Activated CD4-positive, alpha-beta T cell treated with anti-CD3 and anti-CD28 coated beads, Interleukin-2, amount 50 U/mL, for 24 hours (primary cell): ENCODE measurements at places on chromosomes 6 and 20.

DNA sequence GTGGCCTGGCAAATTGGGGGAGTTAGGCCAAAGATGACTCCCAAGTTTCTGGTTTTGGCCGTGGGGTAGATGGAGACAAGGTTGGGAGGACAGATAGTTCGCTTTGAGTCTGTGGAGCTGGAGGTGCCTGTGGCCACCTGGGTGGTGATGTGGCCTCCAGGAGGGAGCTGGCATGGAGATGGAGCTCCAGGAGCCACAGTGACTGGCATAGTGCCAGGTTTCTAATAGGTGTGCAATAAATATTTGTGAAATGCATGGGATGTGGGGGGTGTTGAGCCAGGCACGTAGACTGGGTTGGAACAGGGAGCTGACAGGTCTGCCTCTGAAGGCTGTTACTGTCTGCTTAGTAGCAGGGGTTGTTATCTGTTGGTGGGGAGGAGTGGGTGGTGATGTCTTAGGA lies 102.7 kb downstream of the PAX1 start:
- no peak for DNase-seq

- DNase-seq: no peak
Measured at GRCh38 chr6:45724511-45724910, 291.1 kb downstream of the CLIC5 start.

GRCh38 chr6:1558388-1558787 lies 51.3 kb upstream of the FOXC1 start:
- no peak for DNase-seq

DNA sequence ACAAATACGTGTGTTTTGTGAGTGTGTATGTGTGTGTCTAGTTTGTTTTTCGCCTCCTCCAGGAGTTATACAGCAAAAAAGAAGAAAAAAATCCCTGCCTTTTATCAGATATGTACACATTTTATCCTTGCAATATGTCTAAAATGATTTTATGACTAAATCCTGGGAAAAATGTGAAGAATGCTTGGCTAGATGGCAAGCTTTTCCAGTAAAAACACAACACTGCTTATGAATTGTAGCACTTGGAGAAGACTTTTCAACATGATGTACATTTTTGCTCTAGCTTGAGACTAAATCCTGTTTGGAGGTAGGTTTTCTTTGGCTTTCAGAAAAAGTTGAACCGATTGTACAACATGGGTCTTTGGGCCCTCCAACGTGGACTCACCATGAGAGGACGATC lies 160.2 kb downstream of the GMPR start:
- no peak for DNase-seq

DNA sequence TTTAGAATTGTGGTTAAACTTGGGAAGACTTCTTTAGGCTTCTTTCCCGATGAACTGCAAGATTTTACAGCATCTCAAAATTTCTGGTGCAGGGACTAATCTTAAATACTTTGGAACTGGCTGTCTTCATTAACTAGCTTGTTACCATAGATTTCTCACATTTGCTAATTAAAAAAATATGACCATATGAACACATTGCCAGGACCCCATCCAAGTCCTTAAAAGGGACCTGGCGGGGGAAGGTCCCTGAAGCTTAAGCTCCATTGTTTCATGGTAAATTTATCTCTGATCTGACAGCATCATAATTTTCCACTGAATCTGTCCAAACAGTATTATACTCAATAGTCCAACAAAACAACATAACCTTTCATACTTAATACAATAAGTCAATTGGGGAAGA lies 517.8 kb upstream of the FLRT3 start:
- DNase-seq: no peak

DNA sequence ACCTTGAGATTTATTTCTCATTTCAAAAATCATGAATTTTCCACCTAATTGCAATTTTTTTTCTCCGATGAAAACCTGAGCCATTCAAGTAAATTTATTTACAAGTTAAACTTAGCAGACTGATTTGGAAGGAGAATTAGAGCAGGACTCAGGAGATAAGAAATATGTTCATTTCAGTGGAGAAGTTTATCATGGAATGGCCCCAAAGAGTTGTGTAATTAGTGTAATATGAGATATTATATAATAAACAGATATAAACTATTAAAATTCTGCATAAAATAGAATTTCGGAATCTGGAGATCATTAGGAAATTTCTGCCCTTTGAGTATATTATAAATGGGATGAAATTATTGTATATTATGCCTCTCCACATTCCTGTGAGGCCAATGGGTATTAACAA lies 596.8 kb downstream of the QKI start:
- DNase-seq: no peak

DNA sequence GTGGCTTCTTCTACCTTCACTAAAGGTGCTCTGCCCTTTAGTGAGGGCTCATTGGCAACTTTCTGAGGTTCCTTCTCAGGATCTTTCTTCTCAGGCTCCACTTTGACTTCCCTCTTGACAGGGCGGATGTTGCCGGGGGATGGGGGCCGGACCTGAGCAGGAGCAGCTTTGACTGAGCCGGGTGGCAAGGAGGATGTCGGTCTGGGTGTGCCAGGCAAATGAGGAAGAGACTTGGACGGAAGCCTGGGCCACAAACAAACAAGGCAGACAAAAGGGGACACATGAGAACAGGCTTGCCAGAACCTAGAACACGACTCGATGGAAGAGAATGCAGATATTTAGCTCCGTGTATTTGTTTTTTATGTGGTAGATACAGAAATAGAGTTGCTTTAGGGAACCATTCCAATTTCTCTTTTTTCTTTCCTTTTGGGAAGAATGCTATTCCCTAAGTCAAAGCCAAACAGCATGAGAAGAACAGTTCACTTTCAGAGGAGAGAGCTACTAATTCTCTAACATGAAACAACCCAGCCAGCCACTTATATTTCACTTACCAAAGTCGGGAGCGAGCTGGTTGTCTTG lies 76.2 kb upstream of the BCLAF1 start:
- DNase-seq: no peak

DNA sequence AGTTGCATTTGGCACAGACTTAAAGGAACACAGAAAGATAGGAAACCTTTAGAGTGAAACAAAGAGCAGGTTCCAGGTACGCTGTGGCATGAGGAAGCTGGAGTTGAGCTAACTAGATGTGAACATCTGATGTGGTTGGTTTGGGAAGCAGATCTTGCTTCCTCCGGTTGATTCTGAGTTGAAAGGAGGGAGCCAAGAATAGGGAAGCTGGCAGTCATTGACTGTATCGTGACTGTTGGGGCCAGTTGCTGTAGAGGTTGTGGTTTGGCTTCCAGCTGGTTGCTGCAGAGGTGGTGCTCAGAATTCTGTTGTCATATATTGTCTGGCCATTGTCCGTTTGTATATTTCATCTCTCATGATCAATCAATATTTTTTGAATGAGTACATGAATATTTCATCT lies 325.9 kb downstream of the PLCB1 start:
- DNase-seq: no peak

DNA sequence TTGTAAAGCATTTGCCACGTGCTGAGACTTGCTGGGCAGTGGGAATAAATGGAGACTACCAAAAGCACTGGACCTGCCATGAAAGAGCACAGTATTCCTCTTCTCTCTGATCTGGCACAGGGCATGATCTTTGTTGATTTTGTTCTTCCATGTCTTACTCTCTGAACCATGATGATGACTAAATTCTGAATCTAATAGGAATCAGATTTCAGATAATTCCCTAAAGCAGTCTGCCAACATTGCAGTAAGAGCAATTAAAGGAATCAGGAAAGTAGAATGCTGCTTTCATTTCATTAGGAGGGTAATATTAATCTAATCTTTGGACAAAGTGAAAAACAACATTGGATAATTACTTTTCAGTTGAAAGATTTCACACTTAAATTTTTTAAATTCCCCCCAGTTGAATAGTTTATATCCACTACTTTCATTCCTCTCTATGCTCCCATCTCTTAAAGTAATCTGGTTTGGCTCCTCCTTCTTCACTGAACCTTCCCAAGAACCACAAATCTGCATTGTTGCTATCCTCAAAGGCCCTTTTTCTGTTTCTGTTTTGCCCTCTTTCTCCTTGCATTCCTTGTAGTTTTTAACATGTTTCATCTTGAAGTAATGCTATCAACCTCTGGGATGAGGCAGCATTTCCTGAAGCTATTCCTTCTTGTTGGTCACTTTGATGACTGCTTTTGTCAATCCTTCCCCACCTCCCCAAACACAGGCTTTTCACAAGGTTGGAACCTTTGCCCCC lies 243.2 kb upstream of the TENT5A start:
- DNase-seq: no peak

DNA sequence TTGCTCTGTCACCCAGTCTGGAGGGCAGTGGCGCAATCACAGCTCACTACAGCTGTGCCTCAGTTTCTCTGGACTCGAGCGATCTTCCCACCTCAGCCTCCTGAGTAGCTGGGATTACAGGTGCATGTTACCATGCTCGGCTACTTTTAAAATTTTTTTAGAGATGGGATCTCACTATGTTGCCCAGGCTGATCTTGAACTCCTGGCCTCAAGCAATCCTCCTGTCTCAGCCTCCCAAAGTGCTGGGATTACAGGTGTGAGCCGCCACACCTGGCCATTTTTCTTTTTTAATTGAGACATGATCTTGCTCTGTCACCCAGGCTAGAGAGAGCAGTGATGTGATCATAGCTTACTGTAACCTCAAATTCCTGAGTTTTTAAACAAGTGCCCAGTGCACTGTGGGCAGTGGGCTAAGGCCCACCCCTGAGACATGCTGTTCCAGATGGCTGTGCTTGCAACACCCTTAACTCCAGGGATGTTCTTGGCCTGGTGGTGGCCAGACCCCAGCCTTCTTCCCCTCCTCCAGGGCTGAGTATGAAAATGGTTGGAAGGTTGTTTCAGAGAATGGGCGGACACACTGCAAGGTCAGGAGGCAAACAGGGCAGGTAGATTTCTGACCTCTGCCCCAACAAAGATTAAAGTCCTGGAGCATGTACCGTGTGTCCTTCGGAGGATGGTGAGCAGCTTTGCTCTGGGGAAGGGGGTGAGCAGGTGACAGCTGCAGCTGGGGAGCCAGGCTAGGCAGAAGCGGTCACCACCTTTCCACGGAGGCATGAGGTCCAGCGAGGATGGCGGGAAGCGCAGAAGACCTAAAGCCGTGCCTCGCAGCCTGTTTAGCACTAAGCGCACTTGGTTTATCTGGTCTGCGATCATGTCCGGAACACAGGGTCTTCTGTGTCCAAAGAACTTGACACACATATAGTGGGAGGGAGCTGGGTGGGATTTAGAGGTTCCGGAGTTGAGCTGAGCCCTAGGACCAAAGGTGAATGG lies 1.4 kb upstream of the FAM83C start:
- DNase-seq: no peak

DNA sequence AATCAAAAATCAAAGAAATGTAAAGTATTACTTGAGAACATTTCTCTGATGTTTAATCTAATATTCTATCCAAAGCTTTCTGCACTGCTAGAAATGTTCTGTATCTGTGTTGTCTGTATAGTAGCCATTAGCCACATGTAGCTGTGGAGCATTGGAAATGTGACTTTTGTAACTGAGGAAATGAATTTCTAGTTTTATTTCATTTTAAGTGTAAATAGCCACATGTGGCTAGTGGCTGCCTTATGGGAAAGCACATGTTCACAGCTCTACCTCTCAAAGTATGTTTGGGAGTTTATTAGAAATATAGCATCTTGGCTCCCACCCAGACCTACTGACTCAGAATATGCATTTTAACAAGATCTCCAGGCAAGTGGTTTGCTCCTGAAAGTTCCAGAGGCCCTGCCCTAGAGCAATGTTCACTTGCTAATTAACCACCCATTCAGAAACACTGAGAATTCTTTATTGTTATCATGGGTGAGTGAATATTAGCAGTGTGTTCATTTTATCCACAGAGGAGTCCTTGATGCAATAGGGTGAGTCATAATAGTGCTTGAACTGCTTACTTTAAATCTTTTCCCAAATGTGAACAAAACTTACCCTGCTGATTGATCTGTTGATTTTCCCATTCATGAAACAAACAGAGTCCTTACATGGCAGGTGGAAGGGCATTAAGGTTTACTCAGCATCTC lies 282.7 kb downstream of the PLCB1 start:
- no peak for DNase-seq

- no peak for DNase-seq
Measured at GRCh38 chr6:74137911-74138310, 441.9 kb downstream of the CD109 start.

DNA sequence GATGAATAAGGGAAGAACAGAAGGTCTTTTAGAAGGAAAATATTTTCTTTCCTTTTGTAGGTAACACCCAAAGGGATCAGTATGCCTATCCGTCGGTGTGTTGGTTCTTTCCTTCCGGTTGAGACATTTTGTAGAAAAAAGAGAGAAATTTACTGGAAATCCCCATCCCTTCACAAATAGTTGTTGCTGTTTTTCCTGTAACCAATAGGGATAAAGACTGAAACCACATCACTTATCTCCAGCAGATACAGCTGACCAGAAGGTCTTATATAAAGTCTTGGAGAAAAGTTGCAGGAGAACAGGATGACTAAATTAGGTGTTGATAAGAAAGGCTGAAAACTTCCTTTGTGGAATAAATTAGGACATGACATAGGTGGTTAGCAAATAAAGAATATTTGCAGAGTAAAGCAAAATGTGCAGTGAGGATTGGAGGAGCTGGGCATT lies 14.8 kb upstream of the HLA-DRB1 start:
- no peak for DNase-seq

DNA sequence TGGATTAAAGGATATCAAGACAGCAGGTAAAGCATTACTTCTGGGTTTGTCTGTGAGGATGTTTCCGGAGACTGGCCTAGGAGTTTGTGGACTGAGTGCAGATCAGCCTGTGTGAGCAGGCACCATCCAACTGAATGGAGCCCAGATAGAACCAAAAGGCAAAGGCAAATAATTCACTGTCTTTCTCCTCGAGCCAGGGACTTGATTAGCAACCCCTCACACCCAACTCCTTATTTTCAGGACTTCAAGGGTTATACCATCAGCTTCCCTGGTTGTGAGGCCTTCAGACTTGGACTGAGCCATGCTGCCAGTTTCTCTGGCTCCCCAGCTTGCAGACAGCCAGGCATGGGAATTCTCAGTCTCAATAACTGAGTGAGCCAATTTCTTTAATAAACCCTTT lies 19.3 kb downstream of the PSMB1 start:
- DNase-seq: no peak

- DNase-seq: no peak
Measured at GRCh38 chr6:125077453-125077852, 76.1 kb upstream of the TPD52L1 start.

- DNase-seq: no peak
Measured at GRCh38 chr6:44943541-44943940, 384.6 kb upstream of the RUNX2 start.

- DNase-seq: no peak
Measured at GRCh38 chr20:22768266-22769178, 184.2 kb upstream of the FOXA2 start.

DNA sequence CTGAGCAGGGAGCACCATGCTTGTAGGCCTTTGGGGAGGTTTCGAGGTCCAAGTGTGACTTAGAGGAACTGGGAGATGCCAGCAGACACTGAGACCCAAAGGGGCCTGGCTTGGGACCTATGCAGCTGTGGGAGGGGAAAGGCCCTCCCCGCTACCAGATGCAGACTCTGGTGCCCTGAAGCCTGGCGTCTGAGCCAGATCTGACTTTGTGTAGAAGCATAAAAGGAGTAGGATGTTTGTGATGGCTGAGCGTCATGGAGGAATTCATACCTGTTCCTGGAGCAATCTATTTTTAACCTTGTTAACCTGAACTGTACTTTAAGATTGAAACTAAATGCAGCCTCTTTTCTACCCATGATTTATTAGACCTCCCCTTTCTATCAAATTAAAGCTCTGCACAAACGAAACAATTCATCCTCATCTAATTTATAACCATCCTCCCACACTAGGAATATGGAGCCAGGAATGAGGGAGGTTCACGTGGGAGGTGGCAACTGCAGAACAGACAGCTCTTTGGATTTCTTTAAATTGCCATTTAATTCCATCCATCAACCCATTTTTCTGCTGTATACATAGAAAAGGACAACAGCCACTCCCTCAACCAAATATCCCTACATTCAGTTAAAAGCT lies 172.6 kb upstream of the AGPAT4 start:
- DNase-seq: no peak

GRCh38 chr6:35681298-35681697 lies 7.4 kb downstream of the FKBP5 start:
- DNase-seq: no peak
